ENCODE measurements at places on chromosomes 1 and 21.

- DNase-seq = no peak
Observed at GRCh38 chr1:65512967-65513780, 92.7 kb downstream of the LEPR start.

DNA sequence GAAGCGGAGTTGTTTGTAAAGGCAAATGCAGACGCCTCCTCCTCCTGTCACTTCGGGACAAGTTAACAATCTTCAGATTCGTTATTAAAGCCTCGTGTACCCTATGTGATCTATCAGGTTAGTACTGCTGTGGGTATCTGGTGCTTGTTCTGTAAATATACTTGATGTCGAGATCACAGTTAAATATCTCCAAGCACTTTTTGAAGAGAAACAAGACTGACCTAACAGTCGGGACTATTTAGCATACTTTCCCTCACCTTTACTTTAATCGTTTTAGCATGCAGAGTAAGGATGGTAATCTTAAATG is 710 bp downstream of the KLHL20 start:
- DNase-seq = no peak

DNA sequence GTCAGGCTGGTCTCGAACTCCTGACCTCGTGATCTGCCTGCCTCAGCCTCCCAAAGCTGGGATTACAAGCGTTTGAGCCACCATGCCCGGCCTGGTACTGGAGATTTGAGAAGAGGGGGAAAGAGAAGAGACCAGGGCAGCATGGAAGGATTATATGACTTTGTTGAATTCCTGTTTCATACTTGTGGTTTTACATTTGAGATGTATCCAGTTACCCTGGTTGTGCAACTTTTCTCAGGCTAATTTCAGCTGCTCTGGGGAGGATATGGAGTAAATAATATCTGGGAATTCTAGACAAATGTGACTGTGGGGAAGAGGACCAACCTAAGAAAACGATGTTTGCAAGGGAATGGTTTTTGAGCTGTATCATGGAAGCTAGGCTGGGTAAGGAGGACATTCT is 89.5 kb upstream of the GREM2 start:
- no peak for DNase-seq

DNA sequence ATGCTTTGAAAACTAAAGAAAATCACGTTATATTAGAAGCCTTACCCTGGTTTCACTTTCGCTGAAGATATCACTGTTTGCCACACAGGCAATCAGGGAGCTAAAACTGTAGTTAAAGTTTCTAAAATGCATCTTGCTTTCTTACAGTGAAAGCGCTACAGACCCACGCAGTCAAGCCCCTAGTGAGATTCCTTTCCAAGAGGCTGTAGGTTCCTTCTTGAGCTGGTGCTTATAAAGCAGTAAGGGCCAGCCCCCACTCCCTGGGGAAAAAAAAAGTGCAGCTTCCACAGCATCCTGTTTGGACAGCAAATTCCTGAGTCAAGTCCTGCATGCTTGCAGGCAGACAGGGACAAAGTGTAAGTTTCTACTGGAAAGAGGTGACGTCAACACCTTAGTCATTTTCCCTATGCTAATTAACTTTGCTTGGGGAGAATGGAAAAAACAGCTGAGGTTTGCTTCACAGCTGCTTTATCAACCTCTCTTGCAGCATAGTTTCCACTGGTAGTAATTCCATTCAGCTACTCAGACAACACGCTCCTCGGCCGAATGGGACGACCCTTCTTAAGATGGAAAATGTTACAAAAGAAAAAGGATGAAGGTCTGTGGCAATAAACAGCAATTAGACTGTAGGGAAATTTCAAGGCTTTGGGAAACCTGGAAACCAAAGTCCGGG is 14.7 kb upstream of the KCNE1 start:
- peak; percentile 91 for DNase-seq

DNA sequence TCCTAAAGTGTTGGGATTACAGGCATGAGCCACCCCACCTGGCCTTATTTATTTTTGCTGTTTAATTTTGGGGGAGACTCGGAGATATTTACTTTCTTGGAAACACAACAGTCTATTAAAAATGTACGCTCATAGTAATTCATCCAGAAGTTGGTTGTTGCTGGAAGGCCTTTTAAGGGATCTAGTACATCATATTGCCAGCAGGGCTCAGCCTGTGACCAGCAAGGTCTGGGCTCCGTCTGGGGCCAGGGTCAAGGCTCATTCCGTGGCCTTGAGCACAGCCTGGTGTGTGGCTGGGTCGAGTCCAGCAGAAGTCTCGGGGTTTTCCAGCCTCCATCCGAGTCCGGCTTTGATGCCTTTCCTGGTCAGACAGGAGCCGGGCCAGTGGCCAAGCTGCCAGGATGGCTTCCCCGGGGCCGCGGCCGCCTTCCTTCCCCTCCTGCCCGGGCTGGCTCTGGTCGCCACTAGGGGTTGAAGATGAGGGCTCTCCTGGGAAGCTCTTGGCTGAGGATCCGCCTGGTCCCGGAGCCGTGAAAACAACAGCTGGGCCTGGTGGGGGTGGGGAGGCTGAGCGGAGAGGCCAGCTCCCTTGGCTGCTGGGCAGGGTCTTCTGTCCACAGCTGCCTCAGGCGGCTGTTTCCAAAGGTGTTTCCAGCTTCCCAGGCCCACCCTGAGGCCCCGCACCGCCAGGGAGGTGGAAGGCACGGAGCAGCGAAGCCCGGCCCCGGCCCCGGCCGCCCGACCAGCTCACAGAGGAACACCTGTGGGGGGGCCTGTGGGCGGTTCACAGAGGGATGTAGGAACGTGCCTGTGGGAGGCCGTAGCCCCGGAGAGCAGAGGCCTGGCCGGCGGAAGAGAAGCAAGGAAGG is 5.1 kb upstream of the VWA1 start:
- peak; percentile 73 for DNase-seq

DNA sequence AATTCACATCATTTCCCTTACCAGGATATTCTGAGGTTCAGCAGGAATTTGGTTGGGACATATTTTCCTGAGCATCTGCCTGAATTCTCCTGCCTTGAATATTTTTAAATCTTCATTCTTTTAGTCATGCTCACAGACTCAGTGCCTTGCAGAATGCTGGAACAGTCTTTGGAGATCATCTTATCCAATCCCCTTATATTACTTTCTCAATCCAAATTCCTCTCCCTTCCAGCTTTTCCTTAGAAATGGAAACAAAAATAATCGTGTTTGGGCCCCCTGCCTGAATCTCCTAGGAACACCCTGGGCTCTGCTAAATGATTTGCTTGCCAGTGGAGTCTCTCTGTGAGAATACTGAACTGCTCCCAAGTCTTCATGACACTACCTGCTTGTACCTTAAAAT is 38.4 kb downstream of the LHX8 start:
- no peak for DNase-seq

DNA sequence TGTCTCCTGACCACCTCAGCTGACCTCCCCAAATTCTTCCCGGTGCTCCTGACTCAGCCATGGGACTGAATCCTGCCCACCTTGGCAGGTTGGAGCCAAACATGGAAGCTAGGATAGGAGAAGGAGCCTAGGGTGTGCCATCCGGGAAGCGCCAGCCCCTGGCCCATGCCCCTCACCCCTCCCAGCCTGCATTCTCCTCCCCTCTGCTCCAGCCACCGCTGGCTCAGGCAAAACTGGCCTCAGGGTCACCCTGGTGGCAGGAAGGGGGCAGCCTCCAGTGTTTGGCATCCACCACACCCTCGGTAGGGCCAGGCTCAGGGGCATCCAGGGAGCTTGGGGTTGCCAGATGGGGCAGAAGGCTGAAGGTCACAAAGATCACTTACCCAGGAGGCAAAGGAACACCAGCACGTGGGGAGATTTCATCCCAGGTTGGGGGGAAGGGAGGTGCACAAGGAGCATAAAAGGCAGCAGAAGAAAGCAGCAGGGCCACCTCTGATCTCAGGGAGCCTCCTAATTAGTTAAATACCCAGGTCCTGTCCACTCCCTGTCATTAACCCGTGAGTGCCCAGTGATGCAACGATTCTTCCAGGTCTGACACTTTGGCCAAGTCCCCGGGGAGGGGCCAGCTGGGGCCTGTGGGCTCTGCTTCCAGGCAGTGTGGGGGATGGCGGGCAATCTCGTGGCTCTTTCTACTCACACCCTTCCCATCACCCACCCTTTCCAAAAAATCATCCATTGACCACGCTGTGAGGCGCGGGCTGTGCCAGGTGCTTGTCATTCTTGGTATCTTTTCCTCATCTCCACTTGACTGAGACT is at the start of gene PLA2G2E:
Gene PLA2G2E, minus strand, starts transcription at position 481 of the 816 bp plus-strand sequence. Its CDS starts 58 bp downstream, at position 423.
- no peak for DNase-seq

- no peak for DNase-seq
Observed at GRCh38 chr1:59243550-59243949, 53.3 kb upstream of the FGGY start.

GRCh38 chr1:208577381-208577905 is 333.3 kb upstream of the PLXNA2 start:
- no peak for DNase-seq

- no peak for DNase-seq
Observed at GRCh38 chr21:42061195-42061985, 9.7 kb upstream of the UMODL1 start.

DNA sequence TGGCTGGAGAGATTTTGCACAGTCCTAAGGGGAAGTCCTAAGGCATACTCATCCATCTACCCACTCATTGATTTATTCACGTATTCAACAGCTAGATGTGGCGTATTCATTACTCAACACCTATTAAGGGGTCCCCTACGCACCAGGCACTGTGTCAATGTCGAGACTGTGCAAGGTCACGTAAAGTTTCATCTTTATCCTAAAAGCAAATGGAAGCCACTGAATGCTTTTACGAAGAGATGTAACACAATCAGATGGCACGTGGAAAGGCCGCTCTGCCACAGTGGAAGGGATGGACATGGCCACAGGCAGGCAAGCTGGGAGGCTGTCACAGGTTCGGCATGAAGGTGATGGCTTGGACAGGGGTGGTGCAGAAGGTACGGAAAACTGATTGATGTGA is 66.3 kb upstream of the ZBTB18 start:
- DNase-seq = no peak

DNA sequence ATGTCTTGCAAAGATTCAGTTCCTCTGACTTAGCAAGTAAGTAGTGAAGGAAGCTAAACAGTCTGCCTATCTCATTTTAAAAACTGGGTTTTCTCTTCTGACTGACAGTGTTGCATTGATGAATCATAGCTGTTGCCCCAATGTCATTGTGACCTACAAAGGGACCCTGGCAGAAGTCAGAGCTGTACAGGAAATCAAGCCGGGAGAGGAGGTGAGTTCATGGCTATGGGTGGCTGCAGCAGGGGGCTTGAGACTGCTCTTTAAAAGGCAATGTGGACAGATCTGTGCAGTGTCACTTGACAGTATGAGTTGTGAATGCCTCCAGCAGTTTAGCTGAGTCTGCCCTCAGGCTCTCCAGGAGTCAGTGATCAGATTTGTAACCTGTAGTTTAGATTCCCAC is 46.6 kb downstream of the SMYD2 start:
- no peak for DNase-seq

GRCh38 chr1:74010206-74010605 is 187.8 kb downstream of the LRRIQ3 start:
- DNase-seq = no peak

DNA sequence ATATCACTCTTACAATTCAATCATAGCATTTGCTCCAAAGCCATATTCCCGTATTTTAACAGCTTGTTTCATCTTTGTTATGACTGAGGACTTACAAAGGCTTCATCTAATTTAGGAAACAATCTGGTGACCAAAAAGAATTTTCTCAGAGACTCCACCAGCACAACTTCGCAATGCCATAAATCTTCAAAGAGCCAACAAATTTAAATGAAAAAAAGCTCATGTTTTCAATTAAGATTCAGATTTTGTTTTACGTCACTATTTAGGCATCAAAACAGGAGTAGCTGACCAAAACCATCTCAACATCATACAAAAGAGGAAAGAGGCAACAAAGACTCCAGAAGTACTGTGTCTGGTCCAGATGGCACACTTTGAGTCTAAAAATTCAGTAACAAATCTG is 373.3 kb downstream of the TTLL7 start:
- DNase-seq = no peak

DNA sequence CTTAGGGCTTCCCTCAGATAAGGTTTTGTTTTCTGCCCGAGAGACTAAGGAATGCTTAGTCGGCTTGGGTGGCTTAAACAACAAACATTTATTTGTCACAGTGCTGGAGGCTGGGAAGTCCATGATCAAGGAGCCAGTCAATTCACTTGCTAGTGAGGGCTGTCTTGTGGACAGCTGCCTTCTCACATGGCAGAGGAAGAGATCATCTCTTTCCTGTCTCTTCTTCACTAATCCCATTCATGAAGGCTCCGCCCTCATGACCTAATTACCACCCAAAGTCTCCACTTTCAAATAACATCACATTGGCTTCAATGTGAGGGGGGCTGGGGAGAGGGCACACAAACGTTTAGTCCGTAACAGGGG is 50.5 kb upstream of the IL12RB2 start:
- DNase-seq = no peak

GRCh38 chr1:20093940-20094391 is 24.0 kb downstream of the PLA2G5 start:
- DNase-seq = no peak

DNA sequence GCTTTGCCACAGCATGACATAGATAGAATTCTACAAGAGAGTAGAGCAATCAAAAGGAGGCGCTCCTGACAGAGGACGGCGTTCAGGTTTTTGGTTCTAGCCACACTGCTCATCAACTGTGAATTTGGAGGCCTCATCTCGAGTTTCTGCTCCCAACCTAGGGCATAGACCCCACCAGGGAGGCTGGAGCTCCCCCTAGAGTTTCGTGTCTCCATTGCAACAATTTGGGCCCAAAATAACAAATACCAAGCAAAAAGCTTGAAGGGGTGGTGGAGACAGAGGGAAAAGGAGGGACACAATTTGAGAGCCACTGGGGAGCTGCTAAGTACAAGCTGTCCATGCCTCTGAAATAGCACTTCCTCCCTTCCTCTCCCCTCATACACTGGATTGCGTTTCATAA is 297.0 kb downstream of the GPATCH2 start:
- peak; percentile 43 for DNase-seq

- DNase-seq = no peak
Observed at GRCh38 chr1:11147197-11147770, 41.9 kb upstream of the ANGPTL7 start.

GRCh38 chr1:89260042-89260441 is 12.6 kb downstream of the GBP5 start:
- no peak for DNase-seq

GRCh38 chr1:181189691-181190363 is 101.3 kb downstream of the IER5 start:
- peak; percentile 89 for DNase-seq

GRCh38 chr1:6599141-6599975 is 3.3 kb downstream of the KLHL21 start:
- DNase-seq = no peak

DNA sequence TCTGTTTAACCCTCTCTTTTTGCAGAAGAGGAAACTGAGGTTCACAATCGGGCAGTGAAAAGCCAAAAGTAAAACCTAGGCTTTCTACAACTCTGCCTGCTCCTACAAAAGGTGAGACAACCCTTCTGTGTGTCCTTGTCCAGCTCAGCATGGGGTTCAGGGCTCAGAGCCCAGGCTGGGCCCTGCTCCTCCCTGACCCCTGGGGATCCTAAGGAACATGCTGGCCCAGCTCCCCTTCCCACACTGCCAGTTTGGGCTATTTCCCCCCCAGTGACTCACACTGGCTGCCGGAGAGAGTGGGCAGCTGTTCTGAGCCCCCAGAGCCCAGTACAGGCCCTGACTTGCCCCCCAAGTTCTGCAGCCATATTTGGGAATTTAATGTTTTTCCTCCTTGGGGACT is 8.9 kb downstream of the FAM229A start:
- no peak for DNase-seq
